H9 (cell line): ENCODE measurements at places on chromosomes 1 and 21.

DNA sequence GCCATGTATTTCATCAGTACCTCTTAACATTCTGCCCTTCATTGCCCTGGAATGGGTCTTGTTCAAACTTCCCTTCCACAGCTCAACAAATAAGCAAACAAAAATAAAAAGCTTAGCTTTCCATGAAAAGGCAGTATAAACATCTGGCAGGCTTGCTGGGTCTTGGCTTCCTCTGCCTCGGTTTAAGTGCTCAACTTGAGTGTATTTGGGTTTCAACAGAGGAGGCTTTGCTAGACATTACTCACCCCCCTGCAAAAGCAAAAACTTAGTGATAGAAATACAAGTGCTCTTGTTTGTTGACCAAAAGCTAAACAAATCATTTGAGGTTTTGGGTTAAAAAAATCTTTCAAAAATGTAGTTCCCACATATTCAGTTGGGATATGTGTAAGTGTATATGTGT lies 518.5 kb downstream of the PLPP3 start:
- no peak for DNase-seq

- no peak for DNase-seq
Observed at GRCh38 chr1:234665975-234666605, 56.1 kb upstream of the IRF2BP2 start.

GRCh38 chr21:14968821-14969220 lies 96.0 kb downstream of the NRIP1 start:
- no peak for DNase-seq

- peak; percentile 65 for DNase-seq
Observed at GRCh38 chr21:43864313-43864961, 586 bp upstream of the AGPAT3 start.

DNA sequence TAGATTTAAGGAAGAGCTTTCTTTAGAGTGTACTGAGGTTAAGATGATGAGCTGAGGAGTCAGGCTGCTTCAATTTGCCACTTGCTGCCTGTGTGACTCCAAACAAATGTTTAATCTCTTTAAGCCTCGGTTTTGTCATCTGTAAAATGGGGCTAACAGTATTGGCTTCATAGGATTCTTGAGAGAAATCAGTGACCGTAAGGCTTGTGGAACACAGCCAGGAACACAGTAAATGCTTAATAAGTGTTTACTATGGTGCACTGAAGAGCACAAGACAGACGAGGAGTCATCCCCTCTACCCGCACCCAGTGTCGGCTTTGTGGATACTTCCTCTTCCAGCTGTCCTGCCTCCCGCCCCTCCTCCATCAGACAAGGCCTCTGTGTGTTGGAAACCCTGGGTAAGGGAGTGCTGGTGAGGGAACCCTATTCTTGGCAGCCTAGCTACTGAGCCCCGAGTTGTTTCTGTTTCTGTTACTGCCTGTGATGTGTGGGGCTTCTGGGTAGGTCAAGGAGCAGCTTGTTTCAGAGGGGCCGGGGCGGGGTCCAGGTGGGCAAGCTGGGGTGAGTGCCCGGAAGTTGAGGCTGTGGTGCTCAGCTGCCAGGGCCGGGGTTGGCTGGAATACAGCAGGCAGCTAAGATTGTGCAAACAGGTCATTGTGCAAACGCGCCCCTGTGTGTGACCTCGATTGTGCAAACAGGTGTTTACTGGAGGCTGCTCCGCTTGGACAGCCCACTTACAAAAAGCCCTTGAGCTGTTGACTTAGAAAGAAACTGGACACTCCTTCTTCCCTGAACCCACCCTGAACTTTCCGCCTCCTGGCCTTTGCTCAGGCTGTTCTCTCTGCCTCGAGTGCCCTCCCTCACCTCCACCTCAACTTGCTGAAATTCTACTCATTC lies 4.0 kb upstream of the CSF3R start:
- no peak for DNase-seq

- DNase-seq, result no peak
Observed at GRCh38 chr1:13778431-13778830, 78.4 kb downstream of the PRDM2 start.

- no peak for DNase-seq
Observed at GRCh38 chr1:154808909-154809262, 61.2 kb downstream of the KCNN3 start.

GRCh38 chr21:38774152-38774551 lies 31.6 kb upstream of the ETS2 start:
- no peak for DNase-seq

DNA sequence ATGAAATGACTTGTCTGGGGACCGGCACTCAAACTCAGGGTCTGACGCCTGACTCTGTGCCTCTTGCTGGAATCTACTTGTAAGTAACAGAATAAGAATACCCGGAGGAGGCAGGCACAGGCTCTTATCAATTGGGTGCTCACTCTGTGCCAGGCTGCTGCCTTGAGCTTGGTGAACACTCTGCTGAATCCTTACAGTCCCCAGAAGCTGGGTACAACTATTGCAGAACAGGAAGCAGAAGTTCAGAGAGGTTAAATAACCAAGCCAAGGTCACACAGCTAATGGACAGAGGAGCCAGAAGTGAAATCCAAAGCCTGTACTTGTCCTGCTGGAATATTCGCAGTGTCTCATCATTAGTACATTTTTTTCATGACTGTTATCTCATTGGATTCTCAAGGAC lies 86.0 kb downstream of the EPHB2 start:
- DNase-seq, result no peak

- DNase-seq, result no peak
Observed at GRCh38 chr1:229268505-229268904, 2.4 kb upstream of the RAB4A start.

DNA sequence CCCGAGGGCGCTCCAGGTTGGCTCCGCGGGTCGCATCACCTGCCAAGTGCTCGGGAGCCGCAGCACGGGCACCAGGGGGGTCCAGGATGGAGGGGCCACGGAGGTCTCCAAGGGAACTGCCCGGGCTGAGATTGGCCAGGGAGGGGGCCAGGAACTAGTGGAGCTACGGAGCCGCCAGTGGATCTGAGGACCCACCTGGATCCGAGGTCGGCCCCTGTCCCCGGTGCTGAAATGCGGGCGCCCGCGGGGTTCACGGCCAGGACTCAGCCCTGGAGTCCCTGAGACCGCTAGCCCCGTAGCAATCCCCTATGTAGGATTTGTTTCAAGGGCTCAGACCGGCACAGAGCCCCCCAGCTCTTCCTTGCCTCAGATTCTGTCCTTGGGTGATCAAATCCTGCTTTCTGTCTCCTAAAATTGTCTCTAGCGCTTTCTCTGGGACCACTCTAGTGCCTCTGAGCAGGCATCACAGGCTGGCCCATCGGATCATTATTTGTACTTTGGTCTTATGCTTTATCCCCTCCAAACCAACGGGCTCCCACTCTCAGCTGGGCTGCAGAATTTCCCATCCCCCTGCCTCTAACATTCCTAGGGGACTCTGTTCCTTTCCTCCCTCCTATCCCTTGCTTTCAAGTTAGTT lies 27.3 kb downstream of the KIAA2013 start:
- peak; percentile 78 for DNase-seq

- peak; percentile 79 for DNase-seq
Observed at GRCh38 chr1:111481387-111482221, 7.8 kb downstream of the C1orf162 start.

DNA sequence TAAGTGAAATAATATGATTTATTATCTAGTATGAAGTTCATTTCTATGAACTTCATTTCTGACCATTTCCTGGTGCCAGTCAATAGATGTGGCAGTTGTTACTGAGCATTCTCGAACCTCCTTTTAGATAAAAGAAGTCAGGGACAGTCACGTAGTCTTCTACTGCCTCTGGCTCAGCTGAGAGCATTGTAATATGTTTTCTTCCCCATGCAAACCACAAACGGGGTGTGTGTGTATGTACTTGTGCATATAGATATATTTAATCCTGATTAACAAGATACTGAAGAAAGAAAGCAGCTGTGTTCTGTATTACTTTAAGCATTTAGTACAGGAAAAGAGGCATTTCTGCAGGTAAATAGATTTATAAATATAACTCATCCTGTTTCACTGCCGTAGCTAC lies 21.6 kb downstream of the ZNF684 start:
- no peak for DNase-seq

DNA sequence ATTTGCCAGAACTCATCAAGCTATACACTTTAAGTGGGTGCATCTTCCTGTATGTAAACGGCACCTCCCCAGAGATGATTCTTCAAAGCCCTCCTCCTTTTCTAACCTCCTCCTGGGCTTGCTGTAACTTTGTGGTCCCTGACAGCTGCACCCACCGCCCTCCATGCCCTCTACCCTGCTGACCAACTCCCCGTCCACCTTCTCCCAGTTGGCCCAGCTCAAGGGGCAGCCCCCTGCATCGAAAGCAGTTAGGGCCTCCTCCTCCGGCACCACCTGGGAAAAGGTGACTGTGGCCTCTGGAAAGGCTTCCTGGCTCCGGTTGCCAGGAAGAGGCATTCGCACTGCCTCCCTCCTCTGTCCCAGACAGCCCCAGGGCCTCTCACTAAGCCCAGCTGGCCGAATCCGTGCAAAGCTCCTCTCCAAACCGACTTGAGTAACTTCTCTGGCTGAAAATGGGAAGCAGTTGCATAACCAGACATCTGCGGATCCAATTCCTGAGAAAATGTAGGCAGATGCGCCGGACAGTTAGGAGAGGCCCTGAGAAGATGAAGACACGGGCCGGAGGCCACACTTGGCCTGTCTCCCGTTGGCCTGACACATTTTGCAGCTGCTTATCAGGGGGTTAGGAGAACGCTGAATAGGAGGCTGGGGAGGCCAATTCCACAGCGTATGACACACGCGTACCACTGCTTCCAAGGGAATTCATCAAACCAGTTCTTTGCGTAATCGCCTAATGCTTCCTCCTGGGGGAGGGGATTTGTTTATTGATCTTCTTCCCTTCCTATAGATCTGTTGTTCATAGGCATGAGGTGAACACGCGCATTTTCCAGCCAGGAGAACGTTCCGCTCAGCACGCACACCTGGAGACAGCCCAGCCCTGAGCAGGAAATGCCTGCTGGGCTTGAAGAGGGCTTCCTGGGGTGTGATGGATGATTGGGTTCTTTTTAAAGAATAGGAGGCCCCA lies 48.7 kb upstream of the COL6A2 start:
- DNase-seq, result peak; percentile 59

DNA sequence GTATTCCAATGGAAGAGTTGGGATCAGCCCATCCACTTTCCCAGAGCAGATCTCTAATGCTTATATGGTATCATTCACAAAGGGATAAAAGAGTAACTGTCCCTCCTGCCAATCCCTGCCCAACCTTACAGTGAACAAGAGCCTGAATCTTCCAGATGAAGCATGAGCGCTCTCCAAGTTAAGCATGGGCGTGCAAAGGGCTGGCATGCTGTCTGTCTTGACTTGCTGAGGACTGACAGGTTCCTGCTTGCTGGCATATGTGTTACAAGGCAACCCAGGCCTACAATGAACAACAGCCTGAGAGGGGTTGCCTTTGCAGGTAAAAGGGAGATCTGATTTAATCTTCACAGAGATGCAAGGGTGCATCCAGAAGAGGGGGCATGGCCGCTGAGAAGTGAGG lies 155.6 kb upstream of the SOD1 start:
- no peak for DNase-seq

- peak; percentile 12 for DNase-seq
Observed at GRCh38 chr1:153428073-153428638, 11.8 kb downstream of the S100A7A start.

GRCh38 chr1:119409731-119410130 lies 5.2 kb upstream of the HSD3B2 start:
- DNase-seq, result no peak

GRCh38 chr1:227603327-227603726 lies 40.0 kb downstream of the ZNF678 start:
- DNase-seq, result no peak

DNA sequence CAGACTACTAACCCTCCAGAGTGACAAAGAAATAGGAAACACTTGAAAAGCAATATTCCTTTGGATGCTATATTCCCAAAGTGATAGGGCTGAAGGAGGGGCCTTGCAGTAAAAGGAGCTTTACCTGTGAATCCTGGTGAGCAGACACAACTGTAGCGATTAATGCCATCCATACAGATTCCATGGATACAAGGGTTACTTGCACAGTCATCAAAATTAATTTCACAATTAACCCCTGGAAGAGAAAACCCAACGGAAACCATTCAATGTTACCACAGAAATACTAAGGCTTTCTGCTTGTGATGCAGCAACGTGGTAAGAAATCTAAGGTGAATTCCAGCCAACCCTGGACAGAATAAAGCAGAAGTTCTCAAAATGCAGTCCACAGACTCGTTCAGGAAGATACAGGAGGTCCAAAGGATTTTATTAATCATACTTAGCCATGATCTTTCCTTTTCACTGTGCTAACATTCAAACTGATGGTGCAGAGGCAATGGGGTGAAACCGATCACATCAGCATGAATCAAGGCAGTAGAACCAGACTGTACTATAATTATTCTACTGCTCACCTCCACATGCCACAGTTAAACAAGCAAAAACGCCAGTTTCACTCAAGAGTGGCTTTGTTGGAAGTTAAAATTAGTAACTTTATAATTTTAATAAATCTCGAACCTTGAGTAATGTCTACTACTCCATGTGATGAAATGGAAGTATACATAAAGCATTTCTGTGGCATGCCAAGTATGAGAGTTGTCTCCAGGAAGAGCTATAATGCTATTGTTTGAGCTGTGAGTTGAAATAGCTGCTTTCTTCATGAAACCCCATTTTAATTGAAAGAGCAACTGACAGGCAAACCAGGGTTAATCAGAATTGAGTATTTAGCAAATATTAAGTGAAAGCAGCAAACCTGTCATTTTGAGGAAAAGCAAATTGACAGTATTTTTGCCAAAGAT lies 63.2 kb upstream of the ADAM30 start:
- DNase-seq, result no peak

DNA sequence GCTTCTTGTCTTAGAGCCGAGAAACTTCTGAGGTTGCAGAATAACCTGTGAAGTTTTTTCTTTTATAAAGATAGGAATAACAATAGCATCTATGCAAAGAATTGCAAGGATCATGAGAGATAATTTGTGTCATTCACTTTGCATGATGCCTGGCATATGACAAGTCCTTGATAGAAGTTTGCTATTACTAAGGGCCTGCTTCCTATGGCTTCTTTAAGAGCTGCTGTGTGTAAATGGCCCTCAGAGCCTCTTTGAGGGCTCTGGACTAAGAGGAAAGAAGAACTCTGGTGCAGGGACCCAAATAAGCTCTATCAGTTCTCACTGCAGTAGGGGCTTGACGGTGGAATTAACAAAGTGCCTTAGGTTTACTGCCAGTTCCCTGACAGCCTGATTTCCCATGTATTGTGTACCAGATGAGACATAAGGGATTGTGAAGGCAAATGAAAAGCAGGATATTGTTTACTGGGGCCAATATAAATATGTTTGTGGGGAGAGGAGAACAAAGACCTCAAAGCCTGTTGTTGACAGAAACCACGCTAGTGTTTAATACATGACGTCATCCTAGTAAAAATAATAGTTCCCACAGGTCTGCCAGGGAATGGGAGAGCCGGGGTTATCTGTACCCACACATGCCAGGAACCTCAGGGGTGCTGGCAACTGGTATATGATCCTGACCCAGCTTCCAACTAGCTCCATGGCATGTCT lies 131.2 kb upstream of the UBE2U start:
- DNase-seq, result no peak

DNA sequence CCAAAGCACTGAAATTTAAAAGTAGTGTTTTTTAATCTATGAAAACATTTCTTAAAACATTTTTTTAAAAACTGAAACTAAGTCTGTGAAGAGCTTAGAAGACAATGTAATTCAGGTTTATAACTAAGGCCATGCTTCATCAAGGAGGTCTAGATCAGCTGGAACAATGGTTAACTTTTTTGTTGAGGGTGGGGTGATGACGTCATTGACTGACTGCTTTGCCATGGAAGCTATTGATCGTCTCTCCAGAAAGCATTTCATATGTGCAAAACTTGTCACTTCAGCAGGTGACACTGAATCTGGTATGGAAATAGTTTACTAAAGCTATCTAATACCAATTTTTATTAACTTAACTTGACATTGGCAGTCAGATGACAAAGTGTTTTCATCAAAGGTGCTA lies 21.0 kb downstream of the RAVER2 start:
- no peak for DNase-seq

GRCh38 chr1:194289569-194290266 lies 1103.3 kb upstream of the B3GALT2 start:
- no peak for DNase-seq
